Stimulated activated CD4-positive, alpha-beta T cell treated with anti-CD3 and anti-CD28 coated beads, Interleukin-12 subunit alpha, Interleukin-12 subunit beta, amount 100 ng/mL, for 48 hours (primary cell): ENCODE measurements at places on chromosomes 5 and 9.

DNA sequence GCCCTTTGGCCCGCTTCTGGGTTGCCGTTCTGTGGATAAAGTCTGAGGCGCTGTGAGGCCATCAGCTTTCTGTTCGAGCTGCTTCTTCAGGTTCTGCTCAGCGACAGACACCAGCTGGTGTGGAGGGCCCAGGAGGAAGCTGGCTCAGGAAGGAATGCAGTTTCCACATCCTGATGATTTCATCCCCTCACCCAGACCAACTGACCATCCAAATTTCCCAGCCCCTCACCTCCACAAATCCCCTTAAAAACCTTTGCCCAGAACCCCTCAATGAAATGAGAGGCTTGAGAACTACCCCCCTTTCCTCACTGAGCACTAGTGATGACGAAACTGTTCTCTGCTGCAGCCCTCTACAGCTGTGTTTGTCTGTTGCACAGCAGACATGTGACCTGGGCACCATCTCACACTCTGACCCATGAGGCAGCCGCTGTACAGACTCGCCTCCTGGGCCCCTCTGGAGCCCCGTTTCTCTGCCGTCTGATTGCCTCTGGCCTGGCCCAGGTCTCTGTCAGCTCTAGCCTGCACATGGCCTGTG, 45.4 kb downstream of the SPATA31C2 start:
- no peak for DNase-seq

GRCh38 chr5:10424124-10424731, 17.5 kb upstream of the ROPN1L start:
- no peak for DNase-seq

DNA sequence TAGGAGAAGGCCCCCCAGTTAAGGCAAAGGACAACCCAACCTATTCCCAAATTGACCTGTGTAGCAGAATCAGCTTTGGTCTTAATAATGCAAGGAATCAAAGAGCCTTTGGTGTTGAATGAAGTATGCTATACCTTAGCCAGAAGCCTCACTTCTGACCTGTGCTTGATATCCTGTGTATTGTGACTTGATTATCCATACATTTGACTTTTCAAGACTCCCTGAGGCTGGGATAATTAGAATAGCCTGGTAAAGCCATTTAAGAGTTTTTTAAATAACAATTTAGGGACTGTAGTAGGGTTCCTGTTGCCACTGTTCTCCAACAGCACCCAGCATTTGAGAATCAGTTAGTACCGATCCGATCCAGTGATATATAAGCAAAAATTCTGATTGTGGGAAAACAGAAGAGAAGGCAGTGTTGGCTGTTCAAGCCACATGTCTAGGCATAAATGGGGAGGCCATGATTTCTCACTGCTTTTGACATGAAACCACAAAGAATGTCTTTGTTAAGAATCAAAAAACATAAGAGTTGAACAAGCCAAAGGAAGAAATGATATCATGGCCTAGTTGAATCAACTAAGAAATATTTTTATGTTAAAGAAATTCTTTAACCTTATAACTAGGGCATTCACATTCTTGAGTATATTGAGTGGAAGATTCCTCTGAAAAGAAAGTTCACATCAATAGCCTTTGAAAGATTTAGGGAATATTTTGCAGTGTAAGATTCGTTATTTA, 98.9 kb downstream of the F2RL2 start:
- no peak for DNase-seq

DNA sequence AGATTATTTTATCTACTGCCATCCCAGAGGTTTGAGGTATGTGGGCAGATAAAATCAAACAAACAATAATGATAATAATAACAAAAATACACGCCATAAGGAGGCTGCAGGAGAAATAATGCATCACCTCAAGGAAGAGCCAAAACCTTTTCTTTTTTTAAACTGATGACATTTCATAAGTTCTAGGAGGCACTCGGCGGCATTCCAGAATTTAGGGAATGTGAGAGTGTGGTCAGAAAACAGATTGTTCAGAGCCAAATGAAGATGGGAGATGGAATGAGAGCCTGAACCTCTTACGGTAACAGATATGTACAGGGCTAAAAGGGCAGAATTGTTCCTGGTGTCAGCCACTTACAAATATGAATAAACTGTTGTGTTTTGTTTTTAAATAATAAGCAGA, 615.0 kb upstream of the CHD1 start:
- no peak for DNase-seq

GRCh38 chr5:124614836-124615385, 131.5 kb downstream of the ZNF608 start:
- no peak for DNase-seq

DNA sequence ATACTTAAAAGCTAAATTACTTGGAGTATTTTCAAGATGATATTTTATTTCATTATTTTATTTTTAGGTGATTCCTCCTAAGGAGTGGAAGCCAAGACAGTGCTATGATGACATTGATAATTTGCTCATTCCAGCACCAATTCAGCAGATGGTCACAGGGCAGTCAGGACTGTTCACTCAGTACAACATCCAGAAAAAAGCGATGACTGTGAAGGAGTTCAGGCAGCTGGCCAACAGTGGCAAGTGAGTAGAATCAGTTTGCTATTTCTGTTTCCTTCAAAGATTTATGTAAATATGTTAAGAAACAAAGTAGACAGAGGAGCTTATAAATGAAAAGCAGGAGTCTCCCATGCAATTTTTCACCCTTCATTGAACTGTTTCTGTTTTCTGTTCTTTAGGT, 47.8 kb downstream of the KDM4C start:
- no peak for DNase-seq
